ENCODE measurements at places on chromosomes 4 and X.

GRCh38 chr4:38523524-38524448 lies 140.2 kb upstream of the KLF3 start:
- no peak for DNase-seq

DNA sequence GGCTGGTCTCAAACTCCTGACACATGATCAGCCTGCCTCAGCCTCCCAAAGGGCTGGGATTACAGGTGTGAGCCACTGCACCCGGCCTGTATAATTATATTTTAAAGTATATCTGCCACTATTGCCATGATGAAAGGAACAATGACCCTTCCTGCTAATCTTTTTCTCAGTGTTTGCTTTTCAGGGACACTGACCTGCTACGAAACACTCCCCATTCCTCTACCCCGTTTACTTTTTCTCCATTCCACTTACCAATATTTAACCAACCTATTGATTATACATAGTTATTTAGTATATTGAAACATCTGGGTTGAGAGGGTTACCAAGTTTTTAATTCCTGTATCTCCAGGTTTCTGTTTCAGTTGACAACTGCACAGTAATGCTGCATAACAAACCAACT lies 331.9 kb upstream of the NDST3 start:
- DNase-seq, result no peak

- no peak for DNase-seq
These were observed 23.4 kb downstream of the ELF2 start for GRCh38 chr4:139153411-139154133.

DNA sequence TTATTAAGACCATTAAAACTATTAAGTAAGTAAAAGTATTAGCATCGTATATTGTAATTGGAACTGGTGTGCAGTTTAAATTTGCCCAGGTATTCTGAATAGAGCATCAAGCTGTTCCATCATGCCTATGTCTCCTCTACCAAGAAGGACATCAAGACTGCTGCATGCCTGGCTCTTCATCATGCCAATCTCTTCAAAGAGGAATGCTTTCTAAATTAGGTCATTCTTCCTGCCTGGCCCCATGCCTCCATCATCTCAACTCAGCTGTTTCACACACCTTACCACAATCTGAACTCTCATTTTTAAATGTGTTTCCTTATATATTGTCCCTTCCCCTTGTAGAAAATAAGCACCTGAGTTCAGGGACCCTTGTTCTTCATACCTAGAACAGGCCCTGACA lies 270.5 kb upstream of the PPARGC1A start:
- DNase-seq, result no peak

DNA sequence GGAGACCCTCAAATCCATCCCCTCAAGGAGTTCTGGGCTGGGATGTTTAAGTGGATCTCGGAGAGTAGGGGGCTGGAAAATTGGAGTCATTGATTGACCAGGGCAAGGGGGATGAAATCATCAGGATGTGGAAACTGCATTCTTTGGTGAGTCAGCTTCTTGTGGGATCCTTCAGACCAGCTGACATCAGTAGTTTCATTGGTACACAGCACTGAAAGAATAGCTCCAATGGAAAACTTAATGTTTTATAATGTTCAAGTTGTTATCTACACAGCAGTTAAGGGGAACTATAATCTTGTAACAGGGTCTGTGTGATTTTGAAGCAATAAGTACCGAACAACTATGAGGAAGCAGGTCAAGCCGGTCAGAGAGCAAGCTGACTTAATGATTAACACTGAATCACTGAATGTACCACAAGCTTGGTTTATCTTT lies 506.1 kb downstream of the RPA4 start:
- no peak for DNase-seq

GRCh38 chrX:119481323-119481801 lies 13.1 kb downstream of the SLC25A5 start:
- no peak for DNase-seq

DNA sequence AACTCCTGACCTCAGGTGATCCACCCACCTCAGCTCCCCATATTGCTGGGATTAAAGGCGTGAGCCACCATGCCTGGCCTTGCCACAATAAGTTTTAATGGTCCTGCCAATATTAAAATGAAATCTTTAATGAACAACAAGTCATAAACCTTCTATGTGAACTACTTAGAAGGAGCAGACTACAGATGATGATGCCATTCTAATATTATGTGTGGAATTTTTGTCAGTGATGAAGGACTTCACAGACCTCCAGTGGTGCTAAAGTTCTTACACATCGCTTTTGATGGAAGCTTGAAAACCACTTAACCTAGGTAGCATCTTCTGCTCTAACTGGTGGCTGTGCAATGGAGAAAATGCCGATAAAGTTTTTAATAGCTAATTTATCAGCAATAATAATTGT lies 331.4 kb downstream of the CCSER1 start:
- DNase-seq, result no peak

- no peak for DNase-seq
These were observed 183.6 kb upstream of the TRPC5 start for GRCh38 chrX:112266136-112266535.

- DNase-seq, result peak; percentile 78
These were observed 60.2 kb upstream of the CBR4 start for GRCh38 chr4:169070071-169070894.

GRCh38 chrX:112081781-112082652 lies 559 bp downstream of the TRPC5 start:
- no peak for DNase-seq

DNA sequence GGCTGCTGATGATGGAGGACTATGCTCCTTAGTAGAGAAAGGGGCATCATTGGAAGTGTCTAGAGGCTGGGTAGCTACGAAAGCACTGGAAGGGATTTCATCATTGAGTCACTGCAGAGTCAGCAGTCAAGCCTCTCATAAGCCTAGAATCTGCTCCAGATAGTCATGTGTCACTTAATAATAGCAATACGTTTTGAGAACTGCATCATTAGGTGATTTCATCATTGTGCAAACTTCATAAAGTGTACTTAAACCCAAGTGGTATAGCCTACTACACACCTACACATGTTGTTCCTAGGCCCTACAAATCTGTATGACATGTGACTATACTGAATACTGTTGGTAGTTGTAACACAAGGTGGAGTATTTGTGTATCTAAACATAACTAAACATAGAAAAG lies 165.6 kb downstream of the PTTG2 start:
- no peak for DNase-seq

DNA sequence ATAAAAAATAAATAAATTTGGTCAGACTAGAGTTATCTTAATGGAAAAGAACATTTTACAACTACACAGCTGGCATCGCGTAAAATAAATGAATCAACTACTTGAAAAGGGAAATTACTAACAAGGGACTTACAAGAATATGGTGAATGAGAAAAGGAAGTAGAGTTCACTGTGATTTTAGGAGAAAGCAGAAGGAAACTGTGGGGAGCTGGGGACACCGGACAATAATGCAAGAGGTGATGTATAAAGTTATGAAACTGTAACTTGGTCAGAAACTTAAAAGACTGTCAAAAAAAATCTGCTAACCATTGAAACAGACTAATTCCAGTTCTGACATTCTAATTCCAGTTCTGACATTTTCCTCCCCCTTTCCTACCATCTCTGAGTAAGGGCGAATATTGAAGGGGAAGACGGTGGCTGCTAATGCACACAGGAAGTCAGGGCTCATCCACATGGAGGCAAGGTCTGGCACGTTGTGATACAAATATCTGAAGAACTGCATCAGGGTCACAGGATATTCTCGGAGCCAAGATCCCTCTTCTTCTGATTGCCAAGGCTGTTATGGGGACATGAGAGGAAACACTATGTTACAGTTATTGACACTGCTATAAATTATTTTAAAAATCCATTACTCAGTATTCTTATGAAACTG lies 170.5 kb downstream of the CDS1 start:
- DNase-seq, result no peak

DNA sequence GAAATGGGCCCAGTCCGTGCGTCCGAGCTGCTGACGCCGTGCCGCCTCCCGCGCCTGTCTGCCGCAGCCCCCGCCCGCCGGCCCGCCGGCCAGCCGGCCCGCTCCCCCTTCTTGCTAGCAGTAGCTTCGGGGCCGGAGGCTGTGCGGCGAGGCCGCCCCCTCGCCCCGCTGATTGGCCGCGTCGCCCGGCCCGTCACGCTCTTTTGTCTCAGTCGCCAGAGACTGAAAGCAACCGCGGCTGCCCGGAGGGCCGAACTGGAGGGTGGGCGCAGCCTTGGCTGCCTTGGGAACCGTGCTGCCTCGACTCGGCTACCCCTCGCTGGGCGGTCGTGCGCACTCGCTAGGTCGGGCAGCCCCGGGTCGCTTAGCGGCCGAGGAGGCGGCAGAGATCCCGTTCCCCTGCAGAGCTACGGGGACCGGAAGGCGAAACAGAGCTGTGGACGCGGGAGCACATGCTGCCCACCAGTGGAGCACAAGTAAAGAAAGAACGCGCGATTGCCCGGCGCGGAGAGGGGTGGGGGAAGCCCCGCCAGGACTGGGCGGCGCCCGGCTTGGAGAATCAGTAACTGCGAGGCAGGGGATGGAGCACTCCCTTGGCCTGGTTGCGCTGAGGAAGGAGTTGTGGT lies at the start of gene ZCCHC18:
Gene ZCCHC18 (plus strand): TSS at position 198 of the 626 bp plus-strand sequence. CDS start 1,589 bp downstream, outside the sequence.
- peak; percentile 80 for DNase-seq

DNA sequence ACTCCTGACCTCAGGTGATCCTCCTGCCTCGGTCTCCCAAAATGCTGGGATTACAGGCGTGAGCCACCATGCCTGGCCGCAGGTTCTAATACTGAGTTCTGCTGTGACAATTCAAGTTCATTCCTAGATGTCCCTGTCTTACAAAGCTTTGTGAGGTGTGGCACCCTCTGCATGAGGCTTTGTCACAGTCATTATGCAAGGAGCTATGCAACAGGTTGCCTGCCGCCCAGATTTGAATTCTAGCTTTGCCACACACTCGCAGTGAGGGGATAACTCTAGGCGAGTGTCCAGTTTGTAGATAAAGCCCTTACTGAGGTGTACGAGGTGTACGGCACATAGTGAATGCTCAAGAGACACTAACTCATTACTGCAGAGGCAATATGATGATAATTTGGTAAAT lies 3.5 kb downstream of the CCDC110 start:
- DNase-seq, result no peak

DNA sequence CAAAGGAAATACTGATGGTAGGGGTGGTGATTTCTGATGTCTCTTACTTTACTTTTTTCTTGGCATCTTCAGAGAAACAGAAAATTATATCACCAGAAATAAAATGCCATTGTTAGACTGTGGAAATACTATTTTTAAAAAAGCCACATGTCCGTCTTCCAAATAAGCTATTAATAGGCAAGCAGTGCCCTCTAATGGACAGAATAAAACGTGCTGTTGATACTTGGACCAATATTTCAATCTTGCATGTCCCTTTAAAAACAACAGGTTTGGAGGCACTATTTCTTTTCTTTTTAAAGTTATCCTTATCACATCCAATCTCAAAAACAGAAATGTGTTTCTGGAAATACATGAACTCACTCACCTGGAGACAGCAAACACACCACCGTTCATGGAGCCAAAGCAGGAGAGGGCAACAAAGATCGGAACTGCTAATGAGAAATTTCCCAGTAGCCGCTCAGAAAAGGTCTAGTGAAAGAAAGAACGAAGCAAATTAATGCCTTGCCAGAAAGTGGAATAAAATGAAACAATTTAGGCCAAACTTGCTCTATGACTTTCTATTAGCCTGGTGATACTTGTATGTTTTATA lies 59.2 kb downstream of the SLC7A11 start:
- DNase-seq, result no peak

GRCh38 chrX:65925592-65925991 lies 114.3 kb downstream of the VSIG4 start:
- DNase-seq, result no peak

- no peak for DNase-seq
These were observed 58.5 kb upstream of the PRDM8 start for GRCh38 chr4:80138551-80139538.

GRCh38 chr4:84158670-84159069 lies 340.4 kb downstream of the NKX6-1 start:
- no peak for DNase-seq

DNA sequence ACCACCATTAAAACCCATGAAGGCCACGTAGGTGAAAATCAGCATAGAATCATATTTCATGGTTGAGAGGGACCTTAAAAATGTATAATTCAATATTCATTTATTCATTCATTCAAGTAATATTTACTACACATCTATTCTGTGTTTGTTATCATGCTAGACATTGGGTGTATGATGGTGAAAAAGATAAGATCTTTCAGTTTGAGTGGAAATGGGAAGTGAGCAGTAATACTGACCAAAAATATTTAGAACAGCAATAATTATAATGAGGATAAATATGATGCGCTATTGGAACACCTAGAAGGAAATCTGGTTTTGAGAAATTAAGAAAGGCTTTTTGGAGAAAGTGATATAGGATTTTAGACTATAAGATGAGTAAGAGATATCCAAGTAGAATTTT lies 28.0 kb downstream of the DKK2 start:
- no peak for DNase-seq

- no peak for DNase-seq
These were observed 41.8 kb upstream of the TMEM192 start for GRCh38 chr4:165154482-165154881.

- DNase-seq, result no peak
These were observed 547.5 kb downstream of the TRAM1L1 start for GRCh38 chr4:116537828-116538227.

- DNase-seq, result no peak
These were observed 71.7 kb downstream of the DIPK2B start for GRCh38 chrX:45128896-45129454.

DNA sequence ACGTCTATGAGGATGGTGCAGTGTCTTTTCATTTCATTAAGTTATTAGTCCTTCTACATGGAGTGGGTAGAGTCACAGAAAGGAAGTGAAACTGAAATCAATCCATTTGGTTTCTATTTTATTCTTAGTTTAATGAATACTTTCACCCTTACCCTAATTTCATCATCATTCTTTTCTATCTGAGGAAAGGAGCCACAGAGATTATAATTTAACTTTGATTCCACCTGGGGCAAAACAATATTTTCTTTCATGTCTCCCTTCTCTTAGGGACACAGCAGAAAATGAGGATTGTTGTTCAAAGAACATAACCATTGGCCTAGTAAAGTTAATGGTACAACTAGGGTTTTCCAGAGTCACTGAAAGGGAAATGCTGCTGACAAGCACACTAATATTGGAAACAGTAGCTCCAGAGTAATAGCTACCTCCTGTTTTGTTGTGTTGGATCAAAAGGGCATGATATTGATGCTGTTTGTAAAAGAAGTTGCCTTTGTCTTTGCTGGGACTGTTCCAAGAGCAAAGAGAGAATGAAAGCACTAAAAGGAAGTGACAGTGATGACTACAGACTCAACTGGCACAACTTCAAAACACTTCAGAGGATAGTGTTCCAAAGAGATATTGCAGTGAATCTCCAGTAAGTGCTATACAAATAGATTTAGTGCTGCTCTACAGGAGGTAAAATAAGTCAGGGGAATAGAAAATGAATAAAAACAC lies 247.1 kb upstream of the PITX2 start:
- no peak for DNase-seq

- no peak for DNase-seq
These were observed 35.1 kb downstream of the PIGG start for GRCh38 chr4:534101-534575.

- no peak for DNase-seq
These were observed 595 bp downstream of the MBNL3 start for GRCh38 chrX:132488180-132488705.

GRCh38 chr4:66475596-66475995 lies 805.3 kb upstream of the EPHA5 start:
- no peak for DNase-seq
